ENCODE measurements at places on chromosomes 7 and 10.

GRCh38 chr10:102306006-102306405 is 60.7 kb downstream of the GBF1 start:
- DNase-seq: no peak

- DNase-seq: no peak
Measured at GRCh38 chr10:101230183-101230917, 1.1 kb upstream of the LBX1 start.

GRCh38 chr10:88113232-88113631 is 249.8 kb downstream of the PTEN start:
- no peak for DNase-seq

DNA sequence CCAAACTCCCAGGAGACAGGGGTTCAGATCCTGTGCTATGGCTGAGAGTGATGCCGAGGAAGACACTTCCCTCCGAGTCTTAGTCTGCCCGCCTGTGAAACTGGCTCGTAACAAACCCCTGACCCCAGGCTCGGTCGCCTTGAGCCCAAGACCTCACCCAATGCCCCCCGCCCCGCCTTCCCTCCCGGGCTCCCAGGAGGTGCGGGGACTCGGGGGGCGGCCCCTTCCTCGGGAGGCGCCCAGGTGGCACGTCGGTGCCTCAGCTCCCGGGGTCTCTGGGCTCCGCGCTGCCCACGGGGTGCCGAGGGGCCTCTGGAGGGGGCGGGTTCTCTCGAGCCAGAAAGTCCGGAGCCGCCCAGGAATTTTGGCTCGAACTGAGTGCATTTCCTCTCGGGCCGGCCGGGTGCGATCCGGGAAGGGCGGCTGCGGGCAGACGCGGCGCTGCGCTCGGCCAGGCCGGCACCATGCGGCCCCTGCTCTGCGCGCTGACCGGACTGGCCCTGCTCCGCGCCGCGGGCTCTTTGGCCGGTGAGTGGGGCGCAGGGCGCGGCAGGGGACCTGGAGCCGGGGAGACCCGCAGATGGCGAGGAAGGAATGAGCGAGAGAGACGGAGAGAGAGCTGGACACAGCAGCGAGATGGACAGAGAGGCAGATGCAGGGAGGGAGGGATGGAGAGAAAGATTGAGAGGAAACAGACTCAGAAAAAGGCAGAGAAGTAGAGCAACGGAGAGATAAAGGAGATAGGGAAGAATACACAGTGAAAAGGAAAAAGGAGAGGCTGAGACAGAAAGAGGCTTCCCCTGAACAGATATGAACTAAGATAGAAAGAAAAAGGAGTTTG is at the start of gene PLAC9:
TSS of gene PLAC9 (plus strand) at position 432 of the 841 bp plus-strand sequence. CDS start at position 465, 33 bp downstream.
- no peak for DNase-seq

GRCh38 chr10:61071580-61071979 is 127.6 kb upstream of the RHOBTB1 start:
- no peak for DNase-seq

- no peak for DNase-seq
Measured at GRCh38 chr7:130814778-130815335, 80.8 kb upstream of the KLF14 start.

DNA sequence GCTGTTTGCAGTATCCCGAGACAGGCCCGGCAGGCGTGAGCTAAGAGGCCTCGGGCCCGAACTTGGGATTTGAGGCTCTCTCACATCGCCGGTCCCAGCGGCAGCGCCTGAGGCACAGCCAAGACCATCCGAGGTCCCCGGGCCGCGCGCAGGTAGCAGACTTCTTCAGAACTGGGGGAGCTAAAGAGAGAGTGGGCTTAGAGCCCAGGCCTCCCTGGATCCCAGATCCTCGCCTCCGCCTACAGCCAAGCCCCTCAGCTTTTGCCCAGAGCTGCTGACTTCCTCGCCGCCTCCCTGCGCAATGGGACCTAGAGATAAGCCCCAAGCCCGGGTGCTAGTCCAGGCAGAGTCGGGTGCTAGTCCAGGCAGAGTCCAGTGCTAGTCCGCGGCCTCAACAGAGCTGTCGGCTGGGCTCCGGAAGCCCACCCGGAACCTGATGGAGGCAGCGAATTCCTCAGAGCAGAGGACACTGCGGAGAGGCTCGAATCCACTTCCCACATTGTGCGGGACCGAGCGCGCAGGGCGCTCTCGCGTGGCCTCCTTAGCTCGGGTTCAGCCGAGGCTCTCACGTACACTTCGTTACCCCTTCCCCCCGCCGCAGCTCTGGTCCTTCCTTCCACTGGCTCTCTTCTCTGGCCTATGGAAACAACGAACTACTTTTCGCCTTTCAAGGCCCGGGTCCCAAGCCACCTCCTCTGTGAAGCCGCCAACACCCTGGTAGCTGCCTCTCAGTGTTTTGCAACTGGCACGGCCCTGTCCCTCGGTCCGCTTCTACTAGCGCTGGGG is 5.8 kb downstream of the LBX1 start:
- DNase-seq: no peak

GRCh38 chr10:13365243-13365642 is 17.1 kb upstream of the SEPHS1 start:
- no peak for DNase-seq

GRCh38 chr7:21368317-21368716 is 59.6 kb upstream of the SP4 start:
- no peak for DNase-seq

DNA sequence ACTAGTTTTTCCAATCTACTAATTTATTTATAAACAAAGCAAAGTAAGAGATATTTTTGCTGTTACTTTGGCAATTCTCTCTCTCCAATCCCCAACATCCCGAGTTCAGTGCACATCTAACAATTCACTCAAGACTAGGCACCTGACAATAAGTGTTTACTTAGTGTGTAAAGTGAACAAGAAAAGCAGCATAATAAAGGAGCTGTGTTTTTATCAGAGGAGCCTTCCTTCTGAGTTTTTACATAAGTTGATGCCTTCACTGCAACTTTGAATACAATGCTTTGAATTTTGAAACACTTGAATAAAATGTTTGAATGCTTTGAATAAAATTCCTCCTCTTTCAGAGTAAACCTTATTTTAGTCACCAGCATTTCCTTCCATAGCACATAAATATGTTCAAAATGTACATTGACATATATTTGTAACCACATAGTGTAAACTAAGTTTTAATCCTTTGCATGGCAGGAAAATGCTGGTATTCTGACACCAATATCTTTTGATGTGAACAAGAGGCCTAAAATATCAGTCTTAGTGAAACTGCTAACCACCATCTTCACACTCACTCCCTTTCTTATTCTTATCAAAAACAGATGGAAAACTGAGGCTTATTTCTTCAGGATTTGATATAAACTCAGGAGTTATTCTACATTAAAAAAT is 11.4 kb downstream of the PDK4 start:
- no peak for DNase-seq

- peak; percentile 33 for DNase-seq
Measured at GRCh38 chr7:67377939-67378862, 381.6 kb downstream of the TYW1 start.

- DNase-seq: no peak
Measured at GRCh38 chr7:72038022-72038732, 374.0 kb downstream of the CALN1 start.

GRCh38 chr7:2460188-2460587 is 16.0 kb downstream of the GRIFIN start:
- no peak for DNase-seq

- DNase-seq: no peak
Measured at GRCh38 chr10:124217906-124218804, 124.8 kb upstream of the CHST15 start.

GRCh38 chr10:6912424-6912823 is 332.3 kb upstream of the PRKCQ start:
- DNase-seq: no peak

DNA sequence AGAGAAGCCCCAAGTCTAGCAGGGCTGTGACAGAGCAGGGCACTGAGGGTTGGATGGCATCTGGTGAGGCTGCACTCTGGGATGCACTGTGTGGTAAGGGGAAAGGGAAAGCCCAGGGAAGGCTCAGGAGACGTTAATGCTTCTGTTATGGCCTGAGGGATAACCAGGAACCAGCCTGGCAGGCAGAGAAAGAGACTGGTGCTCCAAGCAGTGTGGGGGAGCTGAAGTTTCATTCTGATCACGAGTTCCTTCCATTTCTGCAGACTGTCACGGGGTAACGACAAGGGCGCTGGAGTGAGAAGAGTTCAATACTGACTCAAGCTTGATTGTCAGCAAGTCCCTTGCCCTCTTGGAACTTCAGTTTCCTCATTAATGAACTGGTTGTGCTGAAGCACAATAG is 730.9 kb downstream of the GRID1 start:
- DNase-seq: no peak

DNA sequence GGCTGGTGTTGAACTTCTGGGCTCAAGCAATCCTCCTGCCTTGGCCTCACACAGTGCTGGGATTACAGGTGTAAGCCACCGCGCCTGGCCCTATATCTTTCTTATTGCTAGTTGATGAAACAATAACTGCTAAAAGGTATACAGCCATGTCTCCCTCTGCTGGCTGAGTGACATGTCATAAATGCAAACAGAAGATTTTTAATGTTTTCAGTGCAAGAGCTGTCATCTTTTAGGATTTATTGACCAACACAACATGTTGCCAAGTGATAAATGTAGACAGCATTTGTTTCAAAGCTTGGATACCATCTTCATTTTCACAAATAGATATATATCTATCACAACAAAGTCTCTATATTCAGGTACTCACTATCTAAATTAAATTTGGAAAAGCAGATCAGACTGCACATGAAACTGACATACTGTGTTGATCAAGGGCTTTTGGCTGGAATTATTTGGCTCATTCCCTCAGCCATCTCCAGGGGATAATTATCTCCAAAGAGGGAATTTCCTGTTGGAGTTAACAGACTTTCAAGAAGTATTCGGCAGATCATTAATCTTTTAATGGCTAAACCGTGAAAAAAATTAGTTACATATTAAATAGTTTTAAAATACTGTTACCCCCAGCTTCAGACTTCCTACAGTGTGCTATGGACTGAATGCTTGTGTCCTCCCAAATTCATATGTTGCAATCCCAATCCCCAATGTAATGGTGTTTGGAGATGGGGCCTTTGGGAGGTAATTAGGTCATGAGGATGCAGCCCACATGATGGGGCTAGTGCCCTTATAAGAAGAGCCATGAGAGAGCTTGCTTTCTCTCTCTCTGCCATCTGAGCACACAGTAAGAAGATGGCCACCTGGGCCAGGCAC is 41.3 kb upstream of the SRPK2 start:
- peak; percentile 32 for DNase-seq

GRCh38 chr7:46352004-46352954 is 431.2 kb upstream of the IGFBP3 start:
- DNase-seq: no peak

DNA sequence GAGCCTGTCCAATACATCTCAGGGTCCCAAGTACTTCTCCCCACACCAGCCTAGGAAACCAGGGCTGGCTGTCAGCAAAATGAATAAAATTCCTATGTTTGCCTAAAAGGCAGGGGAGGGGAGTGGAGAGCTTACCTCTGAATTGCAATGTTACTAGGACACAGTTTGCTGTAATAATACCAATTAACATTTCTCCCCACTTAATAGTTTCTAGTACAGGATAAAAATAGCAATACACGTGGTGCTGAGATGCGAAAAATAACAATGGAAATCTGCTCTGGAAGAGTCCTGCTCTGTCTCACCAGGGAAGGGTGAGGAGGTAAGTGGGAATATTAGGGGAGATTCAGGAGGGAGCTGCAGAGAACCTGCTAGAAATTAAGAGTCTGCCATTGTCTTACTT is 112.3 kb downstream of the PLXNA4 start:
- DNase-seq: no peak

- no peak for DNase-seq
Measured at GRCh38 chr7:148688526-148688925, 10.2 kb upstream of the CUL1 start.

DNA sequence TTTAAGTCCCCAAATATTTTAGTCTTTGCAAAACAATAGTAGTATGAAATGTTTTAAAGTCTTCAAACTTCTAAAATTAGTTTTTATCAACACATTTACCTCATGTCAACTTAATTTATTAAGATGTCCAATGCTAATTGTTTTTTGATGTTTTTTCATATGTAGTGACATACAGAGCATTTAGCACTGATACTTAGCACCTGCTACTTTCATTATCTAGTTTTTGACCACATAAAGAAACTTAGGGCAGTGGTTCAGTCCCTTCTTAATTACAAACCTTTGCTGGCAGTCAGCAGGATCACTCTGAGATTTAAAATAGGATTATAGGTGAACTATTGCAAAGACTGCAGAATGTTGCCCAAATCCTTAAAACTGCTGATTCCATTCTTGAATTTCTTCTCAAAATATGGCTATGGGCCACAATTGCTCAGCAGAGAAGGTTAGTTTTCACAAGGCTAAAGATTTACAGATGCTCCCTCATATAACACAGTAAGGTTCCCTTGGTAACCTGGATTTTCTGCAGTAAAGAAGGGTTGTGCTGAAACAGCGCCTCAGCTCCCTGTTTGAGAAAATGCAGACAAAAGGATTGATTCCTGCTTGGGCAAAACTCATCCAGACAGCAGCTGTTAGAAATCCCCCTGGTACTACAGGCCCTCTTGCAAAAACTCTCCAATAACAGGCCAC is 3.4 kb downstream of the GPR85 start:
- no peak for DNase-seq

GRCh38 chr7:44306606-44307005 is 18.8 kb downstream of the CAMK2B start:
- DNase-seq: no peak

DNA sequence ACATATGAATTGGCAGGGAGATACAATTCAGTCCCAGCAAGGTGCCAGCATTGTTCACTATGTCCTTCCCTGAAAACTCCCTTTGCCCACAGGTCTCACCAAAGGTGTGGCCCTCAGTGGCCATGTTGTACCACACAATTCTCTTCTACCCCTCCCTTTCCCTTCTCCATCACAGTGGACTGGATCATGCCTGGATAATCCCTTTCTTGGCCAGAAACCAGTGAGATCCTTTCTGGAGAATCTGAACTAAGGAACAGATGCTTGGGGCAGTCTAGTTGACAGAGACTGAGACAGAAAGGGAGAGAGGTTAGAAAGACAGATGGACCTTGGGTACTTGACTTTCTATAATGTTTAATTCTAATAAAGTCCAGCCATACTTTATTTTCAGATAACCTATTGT is 9.5 kb downstream of the NMT2 start:
- no peak for DNase-seq

GRCh38 chr7:17184805-17185689 is 113.4 kb upstream of the AHR start:
- no peak for DNase-seq

DNA sequence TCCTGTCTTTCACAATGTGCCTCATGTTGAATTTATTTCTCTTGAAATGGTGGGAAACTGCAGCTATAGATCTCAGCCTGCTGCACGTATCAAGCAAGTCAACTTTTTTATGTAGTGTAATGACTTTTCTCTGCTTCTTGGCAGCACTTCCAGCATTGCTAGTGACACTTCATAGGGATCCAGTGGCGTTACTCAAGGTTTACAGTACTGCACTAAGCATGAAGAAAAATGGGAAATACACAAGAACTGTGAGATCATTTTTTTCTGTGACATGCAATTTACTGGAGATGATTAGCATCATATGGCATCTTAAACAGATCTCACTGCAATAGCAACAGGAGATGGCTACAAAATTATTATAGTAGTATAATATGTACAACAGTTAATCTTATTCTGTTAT is 90.9 kb downstream of the POLR1F start:
- DNase-seq: no peak

Measured in T-helper 9 cell (primary cell).